ENCODE measurements at places on chromosomes 6 and 20. TPM values are rescaled to one million over a fixed set of nuclear protein-coding genes. Genes with fewer than 3 reads are reported as not detected.

DNA sequence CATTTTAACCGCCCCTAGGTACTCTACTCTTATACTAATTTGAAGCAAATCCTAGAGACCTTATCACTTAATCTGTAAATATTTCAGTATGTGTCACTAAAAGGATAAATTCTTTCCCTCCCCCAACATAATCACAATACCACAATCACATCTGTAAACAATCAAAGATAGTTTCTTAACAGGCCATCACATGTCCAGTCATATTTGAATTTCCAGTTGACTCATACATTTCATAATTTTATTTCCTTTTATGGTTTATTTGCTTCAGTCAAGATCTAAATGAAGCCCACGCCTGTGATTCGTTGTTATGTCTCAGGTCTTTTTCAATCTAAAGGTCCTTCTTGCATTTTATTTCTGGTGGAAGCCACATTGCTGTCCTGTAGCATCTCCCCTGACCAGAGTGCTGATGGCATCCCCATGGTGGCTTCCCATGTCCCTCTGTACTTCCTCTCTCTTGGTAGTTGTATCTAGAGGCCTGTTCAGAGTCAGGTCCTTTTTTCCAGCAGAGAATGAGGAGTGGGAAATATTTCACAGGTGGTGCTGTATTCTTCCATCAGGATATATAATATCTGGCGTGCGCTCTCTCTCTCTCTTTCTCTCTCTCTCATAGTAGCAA lies 128.6 kb upstream of the SLC22A23 start:
- peaks cover 3% of the 10 kb centered on the region for H3K27me3 ChIP-seq
- no peaks in the 10 kb centered on the region for H3K36me3 ChIP-seq
- DNase-seq = peak; percentile 75
- H3K27ac ChIP-seq = peak overlapping the region; percentile 49
- no peak overlapping the region for H3K4me3 ChIP-seq

DNA sequence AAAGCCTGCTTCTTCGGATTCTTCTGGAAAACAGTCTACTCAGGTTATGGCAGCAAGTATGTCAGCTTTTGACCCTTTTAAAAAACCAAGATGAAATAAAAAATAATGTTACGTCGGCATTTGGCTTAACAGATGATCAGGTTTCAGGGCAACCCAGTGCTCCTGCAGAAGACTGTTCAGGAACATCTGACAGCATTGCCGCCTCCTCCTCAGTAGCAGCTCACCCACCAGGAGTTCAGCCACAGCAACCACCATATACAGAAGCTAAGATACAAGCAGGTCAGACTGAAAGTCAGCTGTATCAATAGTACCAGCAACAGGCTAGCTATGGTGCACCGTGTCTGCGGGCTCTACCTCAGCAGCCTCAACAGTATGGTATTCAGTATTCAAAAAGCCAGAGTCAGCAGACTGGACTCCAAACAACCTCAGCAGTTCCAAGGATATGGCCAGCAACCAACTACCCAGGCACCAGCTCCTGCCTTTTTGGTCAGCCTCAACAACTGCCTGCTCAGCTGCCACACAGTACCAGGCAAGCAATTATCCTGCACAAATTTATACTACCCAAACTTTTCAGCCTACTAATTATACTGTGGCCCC lies 51.9 kb downstream of the BTBD9 start:
- no peaks in the 10 kb centered on the region for H3K36me3 ChIP-seq
- H3K4me1 ChIP-seq = no peaks in the 10 kb centered on the region
- DNase-seq = no peak
- H3K4me3 ChIP-seq = no peak overlapping the region
- no peak overlapping the region for H3K27ac ChIP-seq

DNA sequence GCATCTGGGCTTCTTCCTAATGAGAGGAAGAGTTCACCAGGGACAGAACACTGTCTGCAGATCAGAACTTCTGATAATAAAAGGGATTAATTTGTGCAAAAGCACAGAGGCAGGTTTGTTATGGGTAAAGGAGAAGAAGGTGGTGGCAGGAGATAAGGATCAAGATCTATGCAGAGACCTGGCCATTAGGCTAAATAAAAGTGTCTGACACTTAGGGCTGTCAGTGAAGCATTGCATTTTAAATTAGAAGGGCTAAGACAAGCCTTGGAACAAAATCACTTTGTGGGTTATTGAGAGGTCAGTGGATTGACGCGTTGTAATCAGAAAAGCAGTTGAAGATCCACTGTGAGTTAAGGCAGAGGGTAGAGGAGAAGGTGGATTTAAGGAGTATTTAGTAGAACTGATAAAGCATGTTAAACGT lies 76.8 kb downstream of the MAP3K4 start:
- no peak overlapping the region for H3K27ac ChIP-seq
- H3K4me3 ChIP-seq = no peak overlapping the region
- no peak for DNase-seq
- H3K27me3 ChIP-seq = no peaks in the 10 kb centered on the region
- no peaks in the 10 kb centered on the region for H3K4me1 ChIP-seq

- H3K27ac ChIP-seq = no peak overlapping the region
- H3K36me3 ChIP-seq = no peaks in the 10 kb centered on the region
- no peaks in the 10 kb centered on the region for H3K27me3 ChIP-seq
These were observed 745.5 kb downstream of the C6orf118 start for GRCh38 chr6:164563924-164564323.

GRCh38 chr20:49867453-49868215 lies 47.7 kb downstream of the SPATA2 start:
- H3K4me1 ChIP-seq = no peaks in the 10 kb centered on the region
- DNase-seq = no peak
- no peak overlapping the region for H3K4me3 ChIP-seq
- H3K27ac ChIP-seq = no peak overlapping the region

GRCh38 chr20:31719644-31720485 lies 2.8 kb downstream of the BCL2L1 start:
- peaks cover 56% of the 10 kb centered on the region for H3K4me1 ChIP-seq
- peaks cover 9% of the 10 kb centered on the region for H3K36me3 ChIP-seq
- H3K27ac ChIP-seq = peak overlapping the region; percentile 95
- H3K27me3 ChIP-seq = no peaks in the 10 kb centered on the region
- peak; percentile 49 for DNase-seq

DNA sequence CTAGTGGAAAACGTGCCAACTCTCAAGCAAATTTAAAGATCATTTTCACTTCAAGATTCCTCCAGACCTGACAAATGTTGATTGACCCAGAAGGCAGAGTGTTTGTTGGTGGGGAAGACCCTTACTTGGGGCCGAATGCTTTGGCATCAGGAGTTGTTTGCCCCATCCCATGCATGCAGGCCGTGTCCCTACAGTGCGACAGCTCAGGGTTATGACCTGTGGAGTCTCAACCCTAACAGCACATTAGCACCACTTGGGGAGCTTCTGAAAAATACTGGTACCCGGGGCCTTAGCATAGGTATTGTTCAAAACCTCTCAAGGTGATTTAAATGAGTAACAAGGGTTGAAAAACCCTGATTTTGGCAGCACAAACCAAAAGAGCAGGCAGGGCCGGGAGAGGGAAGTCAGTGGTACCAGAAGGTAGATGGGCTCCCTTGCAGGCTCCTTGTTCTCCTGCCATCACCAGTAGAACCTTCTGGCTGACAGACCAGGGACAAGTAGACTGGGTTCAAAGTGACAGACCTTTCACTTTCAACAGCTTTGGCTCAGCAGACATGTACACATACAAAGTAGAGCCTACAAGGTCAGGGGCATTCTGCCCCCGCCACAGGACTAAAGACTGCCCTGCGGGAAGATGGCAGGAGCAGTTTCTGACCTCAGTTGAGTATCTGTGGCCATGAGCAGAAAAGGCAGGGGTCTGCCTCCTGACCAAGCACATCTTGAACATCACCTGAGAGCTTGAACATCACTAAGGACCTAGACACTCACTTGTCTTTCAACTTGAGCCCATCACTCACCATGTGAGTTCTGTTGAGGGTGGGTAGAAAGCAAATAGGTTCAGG lies 39.6 kb downstream of the PLCG1 start:
- H3K27me3 ChIP-seq = no peaks in the 10 kb centered on the region
- H3K27ac ChIP-seq = peak overlapping the region; percentile 72
- H3K4me1 ChIP-seq = peaks cover 31% of the 10 kb centered on the region
- H3K36me3 ChIP-seq = peaks cover 30% of the 10 kb centered on the region
- H3K4me3 ChIP-seq = no peak overlapping the region

DNA sequence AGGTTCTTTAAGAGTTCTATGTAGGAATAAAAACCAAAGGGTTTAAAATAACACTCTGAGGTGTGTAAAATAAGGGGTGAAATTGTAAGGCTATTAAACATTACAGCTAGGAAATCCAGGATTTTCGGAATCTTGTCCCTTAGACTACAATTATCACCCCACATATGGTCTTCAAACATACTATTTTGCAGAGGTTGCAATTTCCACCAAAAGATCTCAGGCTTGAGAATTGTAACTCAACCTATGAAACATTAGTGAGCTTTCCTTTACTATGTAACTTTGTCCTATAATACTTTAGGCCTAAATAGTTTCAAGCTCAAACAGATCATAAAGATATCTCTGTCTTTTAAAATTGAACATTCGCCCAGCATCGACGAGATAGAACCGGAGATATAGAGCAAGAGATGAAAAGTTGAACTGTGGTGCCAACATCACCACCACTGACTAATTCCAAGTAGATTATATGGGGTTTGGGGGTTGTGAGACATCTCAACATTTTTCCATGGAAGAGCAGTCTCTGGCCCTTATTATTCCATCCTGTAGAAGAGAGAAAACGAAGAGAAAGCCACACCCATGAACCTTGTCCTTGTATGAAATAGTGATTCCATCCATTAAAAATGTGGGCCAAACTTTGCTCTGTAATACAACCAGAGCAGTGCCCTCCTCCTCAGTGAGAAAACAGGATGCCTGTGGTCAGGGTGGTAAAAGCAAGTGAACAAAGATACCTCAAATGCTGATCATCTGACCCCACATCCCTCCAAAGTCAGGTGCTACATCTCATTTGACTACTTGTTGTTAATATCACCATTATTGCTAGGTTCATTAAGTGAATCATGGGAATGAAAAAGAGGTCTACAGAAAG lies 284.5 kb upstream of the GJE1 start:
- no peaks in the 10 kb centered on the region for H3K36me3 ChIP-seq
- peak; percentile 7 for DNase-seq
- H3K27me3 ChIP-seq = no peaks in the 10 kb centered on the region
- H3K27ac ChIP-seq = no peak overlapping the region
- H3K4me3 ChIP-seq = no peak overlapping the region

GRCh38 chr6:111531185-111531584 lies 48.2 kb upstream of the REV3L start:
- H3K4me1 ChIP-seq = peaks cover 3% of the 10 kb centered on the region
- H3K27me3 ChIP-seq = no peaks in the 10 kb centered on the region
- no peak overlapping the region for H3K27ac ChIP-seq
- no peak overlapping the region for H3K4me3 ChIP-seq
- H3K36me3 ChIP-seq = no peaks in the 10 kb centered on the region

GRCh38 chr6:37354526-37355384 lies 972 bp downstream of the RNF8 start:
- DNase-seq = no peak
- no peaks in the 10 kb centered on the region for H3K27me3 ChIP-seq
- H3K4me3 ChIP-seq = peak overlapping the region; percentile 82
- peak overlapping the region; percentile 69 for H3K27ac ChIP-seq
- H3K4me1 ChIP-seq = peaks cover 6% of the 10 kb centered on the region
- no peaks in the 10 kb centered on the region for H3K36me3 ChIP-seq

DNA sequence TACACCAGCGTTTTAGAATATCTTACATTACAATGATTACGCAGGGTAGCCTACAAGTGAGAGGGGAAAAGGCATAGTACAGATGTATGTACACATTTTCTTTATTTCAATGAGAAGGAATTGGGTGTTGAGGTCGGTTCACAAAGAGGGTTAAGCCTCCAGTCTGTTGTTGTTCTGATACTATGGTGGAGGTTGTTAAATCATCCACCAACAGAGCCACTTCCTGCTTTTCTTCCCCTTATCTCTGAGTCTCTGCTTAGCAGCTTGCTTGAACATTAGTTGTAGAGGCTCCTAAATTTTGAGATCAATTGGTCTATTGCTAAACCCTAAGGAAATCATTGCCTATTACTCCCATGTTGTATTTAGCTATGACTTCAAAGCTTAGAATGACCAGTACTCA lies 7.3 kb downstream of the RGS17 start:
- no peaks in the 10 kb centered on the region for H3K36me3 ChIP-seq
- H3K27ac ChIP-seq = no peak overlapping the region
- no peak for DNase-seq
- H3K4me3 ChIP-seq = no peak overlapping the region
- H3K27me3 ChIP-seq = no peaks in the 10 kb centered on the region

DNA sequence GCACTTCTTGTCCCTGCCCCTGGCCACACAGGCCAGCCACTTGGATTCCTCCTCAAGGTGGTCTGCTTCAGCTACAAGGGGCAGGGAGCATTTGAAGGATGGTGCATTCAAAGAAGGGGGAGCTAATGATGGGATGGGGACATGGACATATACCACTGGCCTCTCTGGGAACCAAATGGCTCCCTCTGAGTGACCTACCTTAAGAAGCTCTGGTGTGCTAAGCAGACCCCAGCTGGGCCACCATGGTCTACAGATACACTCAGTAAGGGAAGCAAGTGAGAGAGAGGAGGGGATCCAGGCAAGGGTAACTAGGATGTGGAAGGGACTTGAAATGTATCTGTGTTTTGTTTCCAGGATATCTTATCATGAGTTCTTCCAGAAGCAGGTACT lies 62.4 kb downstream of the TTI1 start:
- no peaks in the 10 kb centered on the region for H3K36me3 ChIP-seq
- H3K27ac ChIP-seq = no peak overlapping the region
- peaks cover 6% of the 10 kb centered on the region for H3K4me1 ChIP-seq

GRCh38 chr6:115120391-115120790 lies 777.6 kb upstream of the HS3ST5 start:
- no peaks in the 10 kb centered on the region for H3K27me3 ChIP-seq
- no peak for DNase-seq
- H3K36me3 ChIP-seq = no peaks in the 10 kb centered on the region
- no peaks in the 10 kb centered on the region for H3K4me1 ChIP-seq
- no peak overlapping the region for H3K4me3 ChIP-seq

GRCh38 chr20:32091888-32092346 lies 17.6 kb upstream of the TM9SF4 start:
- H3K36me3 ChIP-seq = no peaks in the 10 kb centered on the region
- H3K4me1 ChIP-seq = no peaks in the 10 kb centered on the region
- H3K4me3 ChIP-seq = no peak overlapping the region
- DNase-seq = peak; percentile 29
- no peak overlapping the region for H3K27ac ChIP-seq

GRCh38 chr6:1612299-1612973 lies 2.7 kb downstream of the FOXC1 start:
- peak overlapping the region; percentile 56 for H3K27ac ChIP-seq
- H3K4me3 ChIP-seq = peak overlapping the region; percentile 70
- H3K36me3 ChIP-seq = no peaks in the 10 kb centered on the region
- peaks cover 24% of the 10 kb centered on the region for H3K4me1 ChIP-seq

DNA sequence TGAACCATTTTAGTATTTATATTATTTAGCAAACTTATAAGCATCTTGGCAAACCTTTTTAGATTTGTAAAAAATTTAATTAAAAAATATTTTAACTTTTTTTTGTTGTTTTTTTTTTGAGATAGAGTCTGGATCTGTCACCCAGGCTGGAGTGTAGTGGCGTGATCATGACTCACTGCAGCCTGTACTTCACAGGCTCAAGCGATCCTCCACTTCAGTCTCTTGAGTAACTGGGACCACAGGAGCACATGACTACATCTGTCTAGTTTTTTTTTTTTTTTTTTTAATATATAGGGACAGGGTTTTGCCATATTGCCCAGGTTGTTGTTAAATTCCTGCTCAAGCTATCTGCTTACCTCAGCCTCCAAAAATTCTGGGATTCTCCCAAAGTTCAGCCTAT lies 161.1 kb downstream of the EYS start:
- no peaks in the 10 kb centered on the region for H3K4me1 ChIP-seq
- H3K27me3 ChIP-seq = no peaks in the 10 kb centered on the region
- H3K4me3 ChIP-seq = no peak overlapping the region
- no peak overlapping the region for H3K27ac ChIP-seq

Gene FIG4
- total RNA-seq = 8.4 TPM

Gene AKAP7
- total RNA-seq = 4.9 TPM

Gene TTK
- total RNA-seq = 3.3 TPM

Gene PPIL6
- 1.7 TPM for total RNA-seq

Gene GJA10
- total RNA-seq = not detected

Gene ZNF343
- 7.8 TPM for total RNA-seq
